ENCODE measurements at places on chromosomes 6 and 20.

DNA sequence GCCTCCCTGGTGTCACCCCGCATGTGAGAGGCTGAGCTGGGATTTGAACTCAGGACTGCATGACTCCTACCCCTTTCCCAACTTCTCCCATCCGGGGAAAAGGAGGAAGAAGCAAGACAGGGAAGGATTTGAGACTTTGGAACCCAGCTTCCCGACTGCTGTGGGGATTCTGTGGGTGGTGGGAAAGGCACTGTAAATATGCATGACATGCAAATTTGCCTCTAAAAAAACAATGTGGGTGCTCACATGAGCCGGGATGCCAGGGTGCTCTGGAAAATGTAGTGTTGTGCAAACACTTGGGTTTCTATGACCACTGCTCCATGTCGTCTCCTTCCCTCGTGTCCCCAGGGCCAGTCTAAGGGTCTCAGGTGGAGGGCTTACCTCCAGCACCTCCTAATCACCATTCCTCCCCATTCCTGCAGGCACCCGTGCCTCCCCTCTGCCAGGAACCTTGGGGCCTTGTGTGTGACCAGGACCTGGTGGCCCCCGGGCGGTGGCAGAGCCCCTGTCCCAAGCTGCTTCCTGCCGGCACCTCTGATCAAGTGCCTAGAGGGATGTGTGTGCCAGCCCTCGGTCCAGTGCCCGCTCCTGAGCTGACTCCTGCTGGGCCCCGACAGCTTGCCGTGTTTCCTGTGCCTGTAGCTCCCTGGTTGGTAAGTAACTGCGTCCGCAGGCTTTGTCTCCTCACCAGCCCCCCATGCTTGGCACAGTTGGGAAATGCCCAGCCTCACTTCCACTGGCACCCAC is 60.7 kb downstream of the DLGAP4 start:
- DNase-seq, result no peak

- no peak for DNase-seq
These were observed 25.4 kb downstream of the COL9A1 start for GRCh38 chr6:70277470-70277869.

DNA sequence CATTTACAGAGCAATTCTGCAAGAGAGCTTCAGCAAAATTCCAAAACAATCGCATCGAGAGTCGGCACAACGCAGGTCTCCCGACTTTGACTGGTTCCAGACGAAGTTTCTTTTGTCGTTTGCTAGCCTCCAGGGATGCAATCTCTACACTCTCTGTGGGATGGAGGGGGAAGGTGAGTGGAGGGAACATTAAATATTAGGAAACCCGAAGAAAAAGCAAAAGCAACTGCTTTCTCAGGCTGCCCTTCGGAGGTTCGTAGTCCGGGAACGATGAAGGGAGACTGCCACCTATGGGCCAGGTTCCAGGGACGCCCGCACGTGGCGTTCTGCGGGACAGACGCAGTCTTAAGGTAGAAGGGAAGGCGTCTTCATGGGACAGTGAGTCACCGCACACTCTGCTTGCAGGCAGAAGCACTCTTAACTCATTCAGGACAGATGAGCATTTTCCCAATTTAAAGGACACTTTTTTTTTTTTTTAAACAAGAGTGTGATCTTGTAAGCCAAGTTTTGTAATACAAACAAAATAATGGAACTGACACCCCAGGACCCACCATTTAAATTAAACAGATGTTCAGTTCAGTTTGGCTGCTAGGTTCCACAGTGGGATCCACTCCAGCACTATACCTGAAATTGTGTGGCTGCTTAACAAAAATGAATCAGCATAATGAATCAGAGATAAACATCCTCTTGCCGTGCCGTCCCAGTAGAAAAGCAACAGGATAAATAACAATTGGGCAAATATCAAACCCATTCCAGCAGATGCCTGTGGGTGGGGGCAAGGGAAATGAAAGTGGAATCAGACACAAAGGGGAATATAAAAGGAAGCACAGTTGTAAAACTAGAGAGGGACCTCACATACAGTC is 65.8 kb upstream of the ARMC2 start:
- DNase-seq, result peak; percentile 83

DNA sequence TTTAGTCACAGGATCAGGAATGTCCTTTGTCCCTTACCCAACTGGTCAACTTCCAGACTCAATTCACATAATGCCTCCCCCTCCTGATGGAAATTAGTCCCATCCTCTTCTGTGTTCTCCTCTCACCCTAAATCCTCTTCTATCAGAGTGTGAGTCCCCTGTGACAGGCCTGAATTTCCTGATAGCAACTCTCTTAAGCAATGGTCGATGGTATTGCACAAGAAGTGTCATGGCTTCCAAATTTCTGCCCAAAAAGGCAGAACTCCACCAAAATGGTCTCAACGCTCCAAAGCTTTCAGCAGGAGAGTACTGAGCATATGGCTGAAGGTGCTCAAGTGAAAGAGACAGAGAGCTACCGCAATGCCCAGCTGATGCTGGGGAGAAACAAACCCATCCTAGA is 2.4 kb downstream of the PREP start:
- DNase-seq, result no peak

- no peak for DNase-seq
These were observed 83.7 kb upstream of the ZNF322 start for GRCh38 chr6:26743157-26743821.

DNA sequence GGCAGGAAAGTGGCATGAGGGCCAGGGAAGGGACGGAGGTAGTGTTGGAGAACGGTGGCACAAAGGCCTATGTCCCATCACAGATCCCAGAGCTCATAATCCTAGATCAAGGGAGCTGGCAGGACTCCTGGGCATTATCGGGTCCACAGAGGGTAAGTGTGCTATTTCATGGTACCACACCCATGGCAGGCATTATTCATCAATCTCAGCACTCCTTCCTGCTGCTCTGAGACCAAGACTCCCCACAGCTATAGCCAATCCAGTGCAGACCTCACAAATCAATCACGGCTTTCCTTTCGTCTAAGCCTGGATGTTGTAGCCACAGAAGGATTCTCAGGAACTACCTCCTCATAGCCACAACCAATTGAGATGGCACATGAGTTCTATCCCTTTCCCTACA is 187.9 kb downstream of the PREX1 start:
- DNase-seq, result no peak

- DNase-seq, result no peak
These were observed 19.3 kb upstream of the SRC start for GRCh38 chr20:37326666-37327065.

GRCh38 chr6:90266905-90267621 is 29.6 kb downstream of the BACH2 start:
- DNase-seq, result peak; percentile 37

DNA sequence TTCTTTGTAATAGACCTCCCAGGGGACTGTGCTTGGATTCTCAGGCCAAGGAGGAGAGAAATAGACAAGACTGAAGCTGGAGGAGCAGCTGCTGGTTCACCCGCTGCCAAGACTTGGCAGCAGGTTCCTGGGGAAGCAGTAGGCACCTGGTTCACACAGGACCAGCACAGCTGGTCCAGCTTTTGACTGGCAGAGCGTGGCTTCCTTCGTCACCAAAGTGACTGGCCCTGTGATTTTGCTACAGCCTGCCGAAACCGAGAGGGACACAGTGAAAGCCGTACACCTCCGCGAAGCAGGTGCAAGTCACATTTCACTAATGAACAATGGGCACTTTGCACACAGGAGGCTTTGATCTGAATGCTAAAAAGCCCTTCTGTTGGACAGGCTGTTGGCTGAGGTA is 199.0 kb downstream of the RNF144B start:
- DNase-seq, result no peak

- DNase-seq, result no peak
These were observed 2.1 kb downstream of the FAM210B start for GRCh38 chr20:56360908-56361205.

- no peak for DNase-seq
These were observed 103.4 kb upstream of the FRMD1 start for GRCh38 chr6:168182366-168182765.

GRCh38 chr6:133707456-133707855 is 181.5 kb upstream of the TCF21 start:
- DNase-seq, result no peak

- no peak for DNase-seq
These were observed 52.2 kb downstream of the GOPC start for GRCh38 chr6:117550078-117550600.

- no peak for DNase-seq
These were observed 626 bp upstream of the CDK5RAP1 start for GRCh38 chr20:33401921-33402369.

DNA sequence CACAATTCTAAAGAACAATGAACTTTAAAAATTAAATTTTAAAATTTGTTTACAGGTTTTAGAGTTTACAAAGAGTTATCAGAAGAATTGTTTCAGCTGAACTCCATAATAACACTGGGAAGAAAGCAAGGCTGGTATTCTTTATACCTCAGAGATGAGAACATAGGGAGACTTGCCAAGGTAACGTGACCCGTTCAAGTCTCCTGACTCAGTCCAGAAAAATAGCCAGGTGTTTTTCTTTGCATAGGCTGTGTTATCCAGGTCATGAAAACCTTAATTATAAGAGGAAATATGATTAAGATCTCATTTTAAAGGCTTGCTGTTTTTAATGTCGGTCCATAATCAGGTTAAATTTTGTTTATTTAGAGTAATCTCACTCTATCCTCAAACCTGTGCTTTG is 8.5 kb upstream of the C6orf141 start:
- no peak for DNase-seq

- no peak for DNase-seq
These were observed 181.2 kb downstream of the FOXA2 start for GRCh38 chr20:22403022-22403631.

DNA sequence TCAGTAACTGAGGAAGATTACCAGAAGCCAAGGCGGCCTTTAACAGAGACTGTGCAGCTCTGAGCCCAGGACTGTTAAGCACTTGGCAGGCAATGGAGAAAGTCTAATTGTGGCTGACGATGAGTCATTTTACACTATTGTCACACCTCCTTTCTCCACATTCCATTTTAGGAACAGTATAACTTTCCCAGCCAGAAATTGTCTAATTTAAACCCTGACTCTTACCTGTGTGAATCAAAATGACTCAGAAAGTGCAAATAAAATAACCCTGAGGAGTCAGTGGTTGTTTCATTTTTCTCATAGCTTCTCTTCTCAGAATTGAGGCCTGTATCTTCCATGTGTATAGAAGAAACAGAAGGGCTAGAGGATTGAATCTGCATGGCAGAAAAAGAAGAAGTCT is 40.0 kb upstream of the OPN5 start:
- no peak for DNase-seq

- no peak for DNase-seq
These were observed 123.6 kb downstream of the ISM1 start for GRCh38 chr20:13344671-13345070.

- DNase-seq, result no peak
These were observed 39.5 kb downstream of the UBE2V1 start for GRCh38 chr20:50073500-50073899.

- no peak for DNase-seq
These were observed 328.4 kb upstream of the CNR1 start for GRCh38 chr6:88494401-88495140.

GRCh38 chr6:21137700-21138335 is 455.7 kb upstream of the SOX4 start:
- DNase-seq, result no peak

DNA sequence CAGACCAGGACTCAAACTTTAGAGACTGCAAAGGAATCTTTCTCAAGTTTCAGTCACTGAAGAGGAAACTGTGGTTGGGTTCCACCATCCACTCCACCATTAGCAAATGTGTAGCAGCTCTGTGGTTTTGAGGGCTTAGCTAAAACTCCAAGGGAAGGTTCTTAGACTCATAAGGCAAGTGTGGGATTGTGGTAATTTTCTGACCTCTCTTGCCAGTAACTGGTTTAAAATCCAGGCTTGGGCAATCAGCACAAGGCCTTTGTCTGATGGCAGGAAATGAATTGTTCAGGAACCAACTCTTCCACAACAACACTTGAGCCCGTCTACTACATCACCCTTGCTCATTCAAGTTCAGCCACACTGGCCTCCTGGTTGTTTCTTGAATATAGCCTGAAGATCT is 68.6 kb upstream of the FBXL4 start:
- no peak for DNase-seq

GRCh38 chr6:129364767-129365166 is 345.2 kb downstream of the ARHGAP18 start:
- DNase-seq, result no peak

DNA sequence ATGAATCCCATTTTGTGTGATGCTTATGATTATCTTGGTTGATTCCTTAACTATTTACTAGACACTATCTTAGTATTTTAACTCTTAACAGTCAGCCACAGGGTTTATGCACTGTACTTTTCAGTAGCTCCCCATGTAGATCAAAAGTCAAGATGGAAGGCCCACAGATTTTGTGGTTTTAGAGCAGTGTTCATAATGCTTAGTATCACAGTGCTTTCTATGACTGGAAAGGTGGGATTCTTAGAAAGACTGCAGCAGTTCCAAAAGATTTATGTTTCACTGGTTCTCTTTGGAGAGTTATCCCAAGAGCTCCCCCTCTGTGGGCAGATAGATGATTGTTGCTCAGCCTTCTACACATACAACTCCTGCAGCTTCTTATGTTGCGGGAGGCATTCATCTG is 34.5 kb downstream of the ANKRD6 start:
- no peak for DNase-seq

- peak; percentile 26 for DNase-seq
These were observed 13.4 kb downstream of the FAM110A start for GRCh38 chr20:846894-847278.

GRCh38 chr6:139852488-139853140 is 478.2 kb upstream of the CITED2 start:
- no peak for DNase-seq

DNA sequence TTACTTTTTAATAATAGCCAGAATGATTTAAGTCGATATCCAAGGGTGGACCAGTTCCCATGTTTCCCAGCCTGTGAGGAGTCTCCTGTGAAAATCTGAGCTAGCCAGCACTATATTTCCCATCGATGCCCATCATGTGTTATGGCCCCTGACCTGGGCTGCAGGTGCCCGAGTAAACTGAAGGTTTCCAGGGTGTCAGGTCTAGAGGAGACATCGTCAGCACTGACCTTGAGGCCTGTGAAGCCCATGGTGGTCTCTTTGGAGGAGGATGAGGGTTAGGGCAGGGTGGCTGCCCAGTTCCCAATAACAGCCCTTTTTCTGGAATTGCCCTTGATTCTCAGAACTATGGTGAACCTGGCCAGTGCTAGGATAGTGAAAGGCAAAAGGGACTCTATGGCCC is 63.0 kb upstream of the TOP1 start:
- DNase-seq, result no peak

GRCh38 chr6:126976253-126976797 is 142.1 kb upstream of the RSPO3 start:
- no peak for DNase-seq

GRCh38 chr6:109783250-109783986 is 92.3 kb downstream of the FIG4 start:
- no peak for DNase-seq

DNA sequence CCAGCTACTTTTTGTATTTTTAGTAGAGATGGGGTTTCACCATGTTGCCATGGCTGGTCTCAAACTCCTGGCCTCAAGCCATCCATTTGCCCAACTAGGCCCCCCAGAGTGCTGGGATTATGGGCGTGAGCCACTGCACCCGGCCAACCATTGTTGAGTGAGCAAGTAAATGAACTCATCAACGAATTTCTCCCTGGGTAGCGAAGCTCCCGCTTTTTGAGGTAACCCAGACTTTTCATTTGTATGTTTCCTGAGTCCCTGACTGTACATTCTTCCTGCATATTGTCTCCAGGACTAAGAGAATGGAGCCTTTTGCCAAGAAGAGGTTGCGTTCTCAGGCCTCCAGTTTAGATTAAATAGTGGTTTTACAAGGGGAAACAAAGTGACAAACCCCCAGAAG is 36.4 kb downstream of the RIPOR3 start:
- DNase-seq, result no peak

Measured in stimulated activated CD4-positive, alpha-beta T cell treated with anti-CD3 and anti-CD28 coated beads, Interleukin-1b, Interleukin-23, amount 100 ng/mL, for 48 hours (primary cell).